ENCODE measurements at places on chromosomes 5 and 9.
A peak's percentile ranks its signal among the peaks of the same experiment; 100 is the strongest.

DNA sequence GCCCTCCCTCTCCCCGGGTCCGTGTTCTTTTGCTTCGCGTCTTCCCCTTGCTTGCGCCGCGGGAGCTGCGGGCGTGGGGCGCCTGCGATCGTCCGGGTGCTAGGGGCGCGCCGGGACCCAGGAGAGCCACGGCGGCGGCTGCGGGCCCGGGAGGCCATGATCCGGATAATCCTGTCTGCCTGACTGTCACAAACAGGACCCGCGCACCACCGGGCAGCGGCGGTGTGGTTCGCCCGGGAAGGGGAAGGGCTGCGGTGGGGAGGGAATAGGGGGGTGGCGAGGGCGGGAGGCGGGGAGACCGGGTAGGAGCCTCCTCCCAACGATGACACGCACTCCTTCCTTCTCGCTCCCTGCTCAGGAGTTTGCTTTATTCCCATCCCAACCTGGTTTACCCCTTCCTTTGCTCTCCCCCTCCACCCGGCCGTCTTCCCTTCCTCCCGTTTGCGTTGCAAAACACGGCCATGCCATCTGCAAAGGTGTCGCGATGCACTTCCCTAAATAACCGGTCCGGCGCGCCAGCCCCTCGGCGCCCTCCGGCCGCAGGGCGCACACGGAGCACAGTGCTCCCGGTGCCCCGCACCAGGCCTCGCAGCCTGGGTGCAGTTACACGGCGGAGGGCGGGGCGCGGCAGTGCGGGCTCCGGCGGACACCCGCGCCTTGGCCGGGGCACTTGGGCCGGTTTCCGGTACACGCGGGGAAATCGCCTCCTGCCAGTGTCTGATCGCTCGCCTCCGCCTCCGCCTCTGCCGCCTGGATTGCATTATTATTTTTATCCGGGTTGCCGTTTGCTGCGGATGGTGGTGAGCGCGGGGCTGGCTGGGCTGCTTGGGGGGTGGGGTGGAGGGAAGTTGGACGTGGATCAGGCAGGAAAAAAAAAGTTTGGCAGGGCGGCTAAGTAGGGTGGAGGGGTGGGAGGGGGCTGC lies 1.5 kb downstream of the SMARCA2 start:
- peak; percentile 68 for DNase-seq

GRCh38 chr9:35285731-35286130 lies 123.9 kb downstream of the UNC13B start:
- DNase-seq, result peak; percentile 68

DNA sequence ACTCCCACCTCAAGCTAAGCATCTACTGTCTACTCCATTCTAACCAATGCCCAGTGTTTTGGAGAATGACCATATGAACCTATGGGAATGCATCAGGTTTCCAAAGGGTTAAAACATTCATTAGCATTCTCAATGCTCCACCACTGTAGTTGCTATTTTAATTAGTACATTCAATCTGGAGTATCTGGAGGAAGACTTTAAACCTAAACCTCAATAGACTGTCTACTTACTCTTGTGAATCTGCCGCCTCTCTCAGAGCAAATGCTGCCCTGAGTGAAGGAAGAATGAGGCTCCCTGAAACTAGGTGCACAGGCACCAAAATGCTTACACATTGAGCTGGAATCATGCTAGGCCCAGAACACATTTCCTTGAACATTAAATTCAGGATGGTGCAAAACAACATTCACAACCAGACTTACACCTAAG lies 2.0 kb downstream of the ENC1 start:
- DNase-seq, result no peak

- no peak for DNase-seq
These were observed 94.8 kb downstream of the SLC1A3 start for GRCh38 chr5:36701085-36701698.

DNA sequence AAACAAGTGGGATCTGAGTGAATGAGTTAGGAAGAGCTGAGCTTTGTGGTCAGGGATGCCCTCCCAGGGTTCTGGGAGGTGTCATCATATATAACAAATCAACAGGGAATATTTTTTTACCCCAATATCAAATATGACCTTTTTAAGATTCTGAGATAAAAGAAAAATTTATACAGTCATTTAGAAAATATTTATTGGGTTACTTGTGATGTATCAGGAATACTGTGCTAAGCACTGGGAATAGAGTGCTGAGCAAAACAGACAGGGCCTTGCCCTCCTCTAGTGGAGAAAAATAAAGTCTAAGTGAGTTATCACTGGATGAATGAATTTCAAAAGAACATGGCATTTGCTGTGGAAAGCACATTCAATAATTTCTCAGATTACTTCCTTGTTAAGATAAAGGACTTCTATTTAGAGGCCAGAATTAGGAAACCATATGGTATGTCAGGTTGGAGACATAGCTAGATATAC lies 102.9 kb downstream of the BOD1 start:
- no peak for DNase-seq

DNA sequence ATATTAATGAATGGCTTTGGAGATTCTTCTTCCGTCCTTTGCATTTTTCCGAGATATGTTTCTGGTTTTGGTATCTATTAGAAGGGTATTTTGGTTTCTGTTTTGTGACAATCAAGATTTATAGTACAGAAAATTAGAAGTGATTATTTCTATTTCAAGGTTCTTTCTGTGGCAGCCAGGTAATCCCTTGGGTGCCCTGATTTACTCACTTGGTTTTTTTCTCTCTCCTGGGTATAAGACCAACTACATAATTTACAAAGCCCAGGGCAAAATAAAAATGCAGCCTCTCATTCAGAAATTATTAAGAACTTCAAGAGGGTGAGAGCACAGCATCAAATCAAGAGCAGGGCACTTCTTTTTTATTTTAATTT lies 2.0 kb upstream of the RNF14 start:
- DNase-seq, result no peak

DNA sequence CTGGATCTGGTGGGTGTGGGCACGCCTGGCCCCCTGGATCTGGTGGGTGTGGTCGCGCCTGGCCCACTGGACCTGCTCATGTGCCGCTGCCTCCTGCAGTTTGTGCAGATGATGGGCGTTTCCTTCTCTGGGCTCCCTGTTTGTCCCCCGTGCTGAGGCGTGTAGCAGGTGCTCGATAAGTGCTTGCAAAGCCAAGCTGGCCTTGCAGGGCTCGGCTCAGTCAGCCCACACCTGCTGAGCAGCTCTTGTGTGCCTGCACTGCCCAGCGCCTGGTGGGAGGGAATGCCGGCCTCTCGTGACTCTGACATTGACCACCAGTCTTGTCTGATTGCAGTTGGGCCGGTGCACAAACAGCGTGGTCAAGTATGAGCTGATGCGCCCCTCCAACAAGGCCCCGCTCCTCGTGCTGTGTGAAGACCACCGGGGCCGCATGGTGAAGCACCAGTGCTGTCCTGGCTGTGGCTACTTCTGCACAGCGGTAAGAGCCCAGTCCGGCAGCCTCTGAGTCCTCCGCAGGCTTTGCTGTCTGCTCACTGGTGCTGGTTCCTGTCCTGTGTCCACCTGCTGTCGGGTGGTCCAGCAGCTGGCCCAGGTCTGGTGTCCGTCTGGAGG lies 102.7 kb upstream of the CACNA1B start:
- DNase-seq, result no peak

All from renal cortical epithelial cell (primary cell).